T-helper 22 cell (primary cell): ENCODE measurements at places on chromosomes 7 and 10.

DNA sequence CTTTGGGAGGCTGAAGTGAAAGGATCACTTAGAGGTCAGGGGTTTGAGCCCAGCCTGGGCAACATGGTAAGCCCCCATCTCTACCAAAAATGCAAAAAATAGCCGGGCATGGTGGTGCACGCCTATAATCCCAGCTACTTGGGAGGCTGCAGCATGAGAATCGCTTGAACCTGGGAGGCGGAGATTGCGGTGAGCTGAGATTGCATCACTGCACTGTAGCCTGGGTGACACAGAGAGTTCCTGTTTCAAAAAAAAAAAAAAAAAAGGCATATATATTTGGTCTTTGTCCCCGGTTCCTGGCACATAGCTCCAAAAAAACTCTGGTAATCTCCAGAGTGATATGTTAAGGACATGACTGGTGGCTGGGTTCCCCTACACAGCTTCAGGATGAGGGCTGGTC is 147.3 kb downstream of the SEC23IP start:
- DNase-seq, result no peak

DNA sequence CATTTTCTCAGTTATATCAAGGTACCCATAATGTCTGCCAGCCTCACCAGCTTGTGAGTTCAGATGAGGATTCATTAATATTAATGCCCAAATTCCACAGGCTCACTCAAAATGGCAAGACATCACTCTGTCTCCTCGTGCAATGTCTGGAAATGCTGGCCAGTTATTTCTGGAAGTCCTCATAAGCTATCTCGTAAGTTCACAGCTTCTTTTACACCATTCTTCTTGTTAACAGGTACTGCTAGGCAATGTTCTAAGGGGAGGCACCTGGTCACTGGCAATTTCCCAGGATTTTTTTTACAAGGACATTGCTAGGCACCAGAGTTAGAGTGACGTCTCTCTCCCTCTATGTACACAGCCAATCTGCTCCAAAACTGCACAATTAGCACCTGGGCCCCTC is 80.2 kb upstream of the SEMA3C start:
- no peak for DNase-seq

- DNase-seq, result no peak
Measured at GRCh38 chr10:14489522-14490177, 158.9 kb upstream of the FRMD4A start.

- DNase-seq, result no peak
Measured at GRCh38 chr10:20892011-20892585, 5.0 kb downstream of the NEBL start.

DNA sequence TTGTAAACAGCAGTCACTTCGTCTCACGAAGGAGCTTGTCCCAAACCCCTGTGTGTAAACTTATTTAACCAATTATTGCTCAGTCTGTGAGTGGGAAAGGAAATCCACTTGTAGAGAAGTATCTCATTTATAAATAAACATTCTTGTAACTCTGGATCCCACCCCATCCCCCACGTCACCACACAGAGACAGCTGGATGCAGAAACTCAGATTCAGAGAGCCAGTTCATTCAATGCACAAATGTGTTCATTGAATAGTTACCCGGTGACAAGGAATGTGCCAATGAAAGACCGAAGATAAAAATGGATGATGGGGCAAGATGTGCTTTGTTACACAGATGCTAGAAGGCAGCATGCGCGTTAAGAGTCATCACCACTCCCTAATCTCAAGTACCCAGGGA is 8.3 kb upstream of the OCM start:
- no peak for DNase-seq

DNA sequence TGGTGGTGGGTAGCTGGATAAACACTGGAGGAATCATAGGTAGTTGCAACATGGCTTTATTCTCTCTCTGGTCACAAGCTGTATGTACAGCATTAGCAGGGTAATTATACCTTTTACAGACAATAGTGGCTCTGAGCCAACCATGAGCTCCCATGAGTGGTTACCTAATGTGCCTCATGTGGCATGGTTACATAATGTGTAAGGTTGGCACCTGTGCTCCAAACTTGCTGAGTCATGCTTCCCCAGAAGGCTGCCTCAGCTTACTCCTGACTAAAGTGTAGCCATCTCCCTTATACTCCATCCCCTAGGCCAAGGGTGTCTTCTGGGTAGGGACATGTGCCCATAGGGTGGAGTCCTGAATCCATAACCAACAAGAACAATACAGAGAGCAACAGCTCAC is 345.3 kb upstream of the SEMA3C start:
- DNase-seq, result no peak
